ENCODE measurements at places on chromosomes 1 and 21. TPM values are rescaled to one million over a fixed set of nuclear protein-coding genes. Genes with fewer than 3 reads are reported as not detected.

KCNJ15 gene
- polyA plus RNA-seq = 0.18 TPM

DIO1 gene
- polyA plus RNA-seq = not detected

MYBPH gene
- polyA plus RNA-seq = not detected

CYP2J2 gene
- polyA plus RNA-seq = 0.04 TPM

KRTAP22-1 gene
- not detected for polyA plus RNA-seq

GDAP2 gene
- 19.2 TPM for polyA plus RNA-seq

GJB3 gene
- polyA plus RNA-seq = not detected

ZFP69B gene
- polyA plus RNA-seq = 2.5 TPM

TFF2 gene
- not detected for polyA plus RNA-seq

PTGER3 gene
- polyA plus RNA-seq = 0.60 TPM

- no peak for DNase-seq
These were observed 6.1 kb upstream of the IGSF8 start for GRCh38 chr1:160104486-160104885.

- DNase-seq = no peak
These were observed 4.4 kb downstream of the LCE2C start for GRCh38 chr1:152679459-152679858.

DNA sequence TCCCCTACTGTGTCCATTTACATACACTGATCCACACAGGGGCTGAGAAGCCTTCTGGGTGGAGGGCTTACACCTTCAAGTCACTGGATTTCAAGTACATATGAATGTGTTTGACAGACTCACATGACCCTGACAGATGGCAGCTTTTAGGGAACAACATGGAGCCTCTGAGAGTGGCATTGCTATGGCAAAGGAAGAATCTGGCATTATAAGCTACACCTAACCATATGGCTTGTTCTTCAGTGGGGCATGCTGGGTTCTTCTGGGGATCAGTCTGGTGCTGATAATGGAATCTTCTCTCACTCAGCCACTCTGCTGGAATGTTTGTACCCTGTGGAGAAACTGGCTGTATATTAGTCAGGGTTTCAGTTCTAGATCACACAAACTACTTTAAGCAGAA, 68.5 kb upstream of the PDE4B start:
- DNase-seq = no peak

- no peak for DNase-seq
These were observed 84.8 kb downstream of the WDR4 start for GRCh38 chr21:42794551-42794950.

DNA sequence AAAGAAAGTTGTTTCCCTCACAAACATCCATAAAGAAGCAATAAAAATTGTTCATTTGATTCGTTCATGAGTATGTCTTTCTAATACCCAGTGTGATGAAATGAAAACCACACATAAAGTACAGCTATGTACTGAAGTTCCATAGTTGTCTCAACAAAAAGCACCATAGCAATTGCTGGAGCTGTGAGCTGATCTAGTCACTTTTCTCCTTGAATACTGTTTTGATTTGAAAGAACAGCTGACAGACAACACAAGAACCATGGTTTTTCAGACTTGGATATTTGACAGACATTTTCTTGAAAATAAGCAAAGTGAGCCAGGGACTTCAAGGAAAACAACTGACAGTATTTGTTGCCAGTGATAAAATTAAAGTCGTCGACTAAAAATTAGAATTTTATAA, 237.1 kb upstream of the PLD5 start:
- no peak for DNase-seq

DNA sequence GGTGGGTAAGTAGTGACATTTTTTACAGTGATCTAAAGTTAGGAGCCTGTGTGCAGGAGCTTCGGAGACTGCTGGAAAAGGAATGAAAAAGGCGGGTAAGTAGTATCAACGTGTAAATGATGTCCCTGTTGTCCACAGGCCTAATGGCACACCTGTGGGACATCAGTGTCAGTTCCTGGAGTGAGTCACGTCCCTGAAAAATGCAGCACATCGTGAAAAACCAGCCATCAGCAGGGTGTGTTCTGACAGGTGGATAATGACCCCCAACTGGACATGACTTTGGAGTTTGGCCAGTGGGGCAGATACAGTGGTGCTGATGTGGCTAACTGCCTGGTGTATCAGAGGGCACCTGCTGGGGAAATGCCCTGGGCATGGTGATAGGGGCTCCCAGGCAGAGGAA, 12.0 kb upstream of the PRDM15 start:
- DNase-seq = no peak

GRCh38 chr1:64940025-64940424, 26.3 kb downstream of the JAK1 start:
- DNase-seq = no peak

- no peak for DNase-seq
These were observed 15.2 kb downstream of the PLA2G2F start for GRCh38 chr1:20154301-20154831.

GRCh38 chr1:234666761-234667160, 56.8 kb upstream of the IRF2BP2 start:
- no peak for DNase-seq

DNA sequence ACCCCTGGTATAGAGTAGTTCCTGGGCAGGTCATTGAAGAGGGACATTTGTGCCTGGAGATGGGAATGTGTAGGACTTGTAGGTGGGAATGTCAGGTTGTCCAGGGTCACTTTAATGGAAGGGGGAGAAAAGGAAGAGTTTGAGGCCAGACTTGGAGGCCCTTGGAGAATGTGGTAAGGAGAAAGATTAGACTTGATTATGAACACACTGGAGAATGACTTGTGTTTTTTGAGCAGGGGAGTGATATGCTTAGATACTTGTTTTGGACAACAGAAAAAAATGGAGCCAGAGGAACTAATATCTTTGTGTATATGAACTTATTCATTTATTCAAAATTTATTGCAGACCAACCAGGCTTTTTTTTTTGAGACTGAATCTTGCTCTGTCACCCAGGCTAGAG, 17.9 kb downstream of the ELAPOR1 start:
- no peak for DNase-seq

- DNase-seq = no peak
These were observed 150.2 kb upstream of the ARHGEF16 start for GRCh38 chr1:3304246-3304645.

DNA sequence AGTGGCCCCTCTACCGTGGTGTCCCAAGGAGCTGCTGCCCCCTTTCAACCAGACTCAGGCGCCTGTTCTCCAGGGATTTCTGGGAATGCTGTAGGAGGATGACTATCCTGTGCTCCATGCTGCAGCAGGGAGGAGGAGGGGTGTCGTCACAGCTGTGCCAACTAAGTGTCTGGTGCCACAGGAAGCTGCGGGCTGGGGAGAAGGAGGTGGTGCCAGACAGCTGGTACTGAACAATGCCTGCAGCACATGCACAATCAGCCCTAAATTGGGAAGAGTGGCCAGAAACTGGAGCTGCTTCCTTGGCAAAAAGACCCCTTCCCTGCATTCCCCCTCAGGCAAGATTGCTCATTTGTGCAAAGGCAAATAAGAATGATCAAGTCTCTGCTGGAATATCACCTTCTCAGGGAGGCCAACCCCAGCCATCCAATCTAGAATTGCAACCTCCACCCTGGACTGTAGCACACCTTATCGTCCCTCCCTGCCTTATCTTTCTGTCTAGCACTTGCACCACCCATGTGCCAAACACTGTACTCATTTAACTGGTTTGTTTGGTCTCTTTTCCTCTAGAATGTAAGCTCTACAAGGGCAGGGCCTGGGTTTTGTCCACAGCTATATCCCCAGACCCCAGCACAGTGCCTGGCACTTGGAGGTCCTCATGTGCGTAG, 33.3 kb downstream of the LAMB3 start:
- no peak for DNase-seq

DNA sequence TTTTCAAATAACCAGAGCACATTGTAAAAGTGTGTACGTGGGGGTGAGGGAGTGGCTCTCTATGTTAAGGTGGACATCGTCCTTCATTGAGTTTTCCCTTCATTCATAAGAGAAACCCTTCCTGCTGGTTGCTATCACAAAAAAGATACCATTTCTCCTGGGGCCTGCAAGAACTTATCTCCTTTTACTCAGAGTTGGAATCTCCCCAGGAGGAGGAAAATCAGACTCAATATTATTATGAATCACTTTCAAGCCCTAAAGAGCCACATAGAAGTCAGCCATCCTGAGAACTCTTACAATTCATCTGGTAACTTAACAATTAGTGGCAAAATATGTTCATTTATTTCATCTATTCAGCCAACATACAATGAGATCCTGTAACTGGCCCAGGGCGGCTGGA, 27.1 kb upstream of the TGFBR3 start:
- DNase-seq = no peak

- no peak for DNase-seq
These were observed 131.2 kb upstream of the FAM78B start for GRCh38 chr1:166297993-166298392.

GRCh38 chr1:64006276-64007051, 197.0 kb upstream of the UBE2U start:
- peak; percentile 12 for DNase-seq

- no peak for DNase-seq
These were observed 107.1 kb upstream of the OLIG2 start for GRCh38 chr21:32918478-32919120.

DNA sequence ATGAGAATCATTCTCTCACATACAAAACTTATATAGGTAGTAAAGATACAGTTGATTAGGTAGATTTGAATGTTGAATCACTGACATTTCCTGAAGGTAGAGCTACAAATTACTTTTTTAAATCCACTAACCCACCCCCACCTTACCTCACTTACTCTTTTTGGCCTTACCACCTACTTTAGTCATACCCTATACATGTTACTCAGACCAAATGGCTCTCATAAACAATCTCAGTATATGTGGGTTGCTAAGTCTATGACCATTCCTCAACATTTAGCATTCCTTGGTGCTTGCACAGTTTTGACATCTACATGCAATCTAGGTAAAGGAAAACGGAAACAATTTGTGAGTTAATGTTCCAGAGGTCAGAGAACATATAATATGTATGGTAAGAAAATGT, 26.3 kb downstream of the SYDE2 start:
- DNase-seq = no peak

DNA sequence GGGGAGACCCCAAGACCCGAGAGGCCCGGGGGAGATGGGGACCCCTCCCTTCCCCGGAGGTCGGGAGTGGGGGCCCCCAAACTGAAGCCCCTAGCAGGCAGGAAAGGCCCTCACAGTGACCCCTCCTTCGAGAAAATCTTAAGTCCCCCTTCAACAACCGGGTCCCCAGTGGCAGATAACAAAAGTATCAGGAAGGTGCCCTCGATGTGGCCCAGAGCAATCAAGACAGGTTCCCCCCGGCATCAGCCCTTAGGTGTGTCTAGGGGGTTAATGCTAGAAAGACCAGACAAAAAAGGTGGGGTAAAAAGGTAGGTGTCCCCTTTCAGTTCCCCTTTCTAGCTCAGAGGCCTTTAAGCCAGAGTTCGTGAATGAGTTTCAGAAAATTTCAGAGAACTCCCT, 282 bp upstream of the ECE1 start:
- no peak for DNase-seq

- peak; percentile 80 for DNase-seq
These were observed 161.2 kb downstream of the RUNX1 start for GRCh38 chr21:34887725-34888568.
